ENCODE measurements at places on chromosomes 3 and 15. TPM values are rescaled to one million over a fixed set of nuclear protein-coding genes. Genes with fewer than 3 reads are reported as not detected.

The EFHB gene
- total RNA-seq: 1.1 TPM

The ZBED2 gene
- 3.9 TPM for total RNA-seq

The FGF7 gene
- total RNA-seq: not detected

The GOLGA8R gene
- 2.7 TPM for total RNA-seq

The YEATS2 gene
- 48.7 TPM for total RNA-seq

The DCLK3 gene
- total RNA-seq: not detected

The ADGRG7 gene
- not detected for total RNA-seq
